ENCODE measurements at places on chromosomes 3 and 15.

DNA sequence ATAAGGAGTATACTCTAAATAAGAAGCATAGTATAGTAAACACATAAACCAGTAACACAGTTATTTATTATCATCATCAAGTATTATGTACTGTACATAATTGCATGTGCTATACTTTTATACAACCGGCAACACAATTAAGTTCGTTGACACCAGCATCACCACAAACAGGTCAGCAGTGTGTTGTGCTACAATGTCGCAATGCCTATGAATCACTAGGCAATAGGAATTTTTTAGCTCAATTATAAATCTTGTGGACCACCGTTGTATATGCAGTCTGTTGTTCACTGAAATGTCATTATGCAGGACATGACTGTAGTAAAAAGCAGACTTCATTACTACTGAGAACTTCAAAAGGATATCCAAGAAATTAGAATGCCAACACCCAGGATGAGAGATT is 177.0 kb downstream of the PDCD6IP start:
- DNase-seq: no peak

- DNase-seq: no peak
Measured at GRCh38 chr15:86061581-86061980, 18.1 kb upstream of the AGBL1 start.

- DNase-seq: peak; percentile 90
Measured at GRCh38 chr3:42581709-42582473, at the start of gene SEC22C. Gene SEC22C, minus strand, starts transcription at chr3:42581967. Its CDS starts 12,921 bp downstream, at chr3:42569046.

DNA sequence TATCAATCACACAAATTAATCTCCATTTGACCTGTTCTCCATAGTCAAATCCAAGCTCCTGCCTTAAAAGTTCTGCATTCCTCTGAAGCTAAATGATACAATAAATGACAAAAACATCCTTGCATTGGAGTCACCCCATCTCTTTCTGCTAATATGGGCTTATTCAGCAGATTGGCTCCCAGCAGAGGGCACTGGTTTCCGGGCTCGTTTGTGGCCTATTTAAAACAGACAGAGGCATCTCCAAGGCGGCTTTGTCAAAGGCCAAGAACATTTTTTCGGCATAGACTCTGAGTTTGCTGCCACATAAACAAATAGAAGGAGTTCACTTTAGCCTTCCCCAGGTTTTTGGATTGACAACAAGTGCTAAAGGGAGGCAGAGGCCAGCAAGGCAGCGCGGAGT is 204.4 kb upstream of the RASGRP1 start:
- DNase-seq: no peak

- no peak for DNase-seq
Measured at GRCh38 chr3:8871306-8871705, 92.0 kb downstream of the RAD18 start.

- peak; percentile 28 for DNase-seq
Measured at GRCh38 chr3:129793942-129794310, 99.6 kb downstream of the TMCC1 start.

DNA sequence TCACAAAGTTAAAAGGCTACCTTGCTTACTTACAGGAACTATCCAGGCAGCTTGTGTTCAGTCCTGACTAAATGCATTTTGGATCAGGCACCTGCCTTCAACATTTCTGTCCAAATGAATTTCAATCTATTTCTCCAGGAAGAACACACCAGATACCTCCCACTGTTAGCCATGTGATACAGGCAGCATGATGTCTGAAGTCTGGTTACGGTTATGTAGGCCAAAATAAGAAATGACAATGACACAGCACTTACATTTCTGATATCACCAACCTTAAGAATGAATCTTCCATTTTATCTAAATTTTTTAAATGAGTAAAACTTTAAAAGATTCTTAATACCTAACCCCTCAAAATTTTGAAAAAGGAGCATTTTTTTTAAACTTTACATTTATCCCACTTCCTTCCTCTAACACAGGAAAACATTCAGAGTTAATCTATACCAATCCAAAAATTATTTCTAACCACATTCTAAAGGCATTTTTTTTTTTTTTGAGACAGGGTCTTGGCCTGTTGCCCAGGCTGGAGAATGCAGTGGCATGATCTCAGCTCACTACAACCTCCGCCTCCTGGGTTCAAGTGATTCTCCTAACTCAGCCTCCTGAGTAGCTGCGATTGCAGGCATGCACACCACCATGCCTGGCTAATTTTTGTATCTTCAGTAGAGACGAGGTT is at the start of gene MAP4:
MAP4 (minus strand) TSS at position 116 of the 673 bp plus-strand sequence. CDS start 17,556 bp downstream, outside the sequence.
- DNase-seq: no peak

DNA sequence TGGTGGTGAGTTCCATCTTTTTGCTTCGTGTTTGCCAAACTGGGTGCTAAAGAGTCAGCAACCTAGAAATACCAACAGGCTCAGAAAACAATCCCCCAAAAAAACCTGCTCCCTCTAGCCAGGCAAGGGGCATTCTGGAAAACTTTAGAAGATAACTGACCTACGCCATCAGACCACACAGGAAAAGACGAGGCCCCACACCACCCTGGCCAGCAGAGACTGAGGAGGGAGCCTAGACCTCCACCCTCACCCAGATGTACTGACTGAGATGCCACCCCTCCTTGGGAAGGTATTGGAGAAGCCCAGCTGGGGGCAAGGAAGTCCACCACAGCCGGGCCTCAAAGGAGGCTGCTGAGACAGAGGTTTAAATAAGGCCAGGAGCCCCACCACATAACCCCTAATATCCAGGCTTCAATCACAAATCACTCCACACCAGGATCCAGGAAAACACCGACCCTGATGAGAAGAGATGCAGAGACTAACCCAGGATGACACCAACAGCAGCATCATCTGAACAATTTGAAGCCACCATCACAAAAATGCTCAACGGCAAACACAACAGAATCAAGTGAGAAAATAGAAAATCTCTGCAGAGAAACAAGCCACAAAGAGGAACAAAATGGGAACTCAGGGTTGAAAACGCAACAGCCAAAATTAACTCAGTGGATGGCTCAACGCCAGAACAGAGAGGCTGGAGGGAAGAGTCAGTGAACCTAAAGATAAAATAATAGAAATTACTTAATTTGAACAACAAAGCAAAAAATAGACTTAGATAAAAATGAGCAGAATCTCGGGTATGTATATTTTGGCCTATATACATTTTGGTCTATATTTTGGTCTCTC is 61.0 kb downstream of the TPRA1 start:
- DNase-seq: no peak

DNA sequence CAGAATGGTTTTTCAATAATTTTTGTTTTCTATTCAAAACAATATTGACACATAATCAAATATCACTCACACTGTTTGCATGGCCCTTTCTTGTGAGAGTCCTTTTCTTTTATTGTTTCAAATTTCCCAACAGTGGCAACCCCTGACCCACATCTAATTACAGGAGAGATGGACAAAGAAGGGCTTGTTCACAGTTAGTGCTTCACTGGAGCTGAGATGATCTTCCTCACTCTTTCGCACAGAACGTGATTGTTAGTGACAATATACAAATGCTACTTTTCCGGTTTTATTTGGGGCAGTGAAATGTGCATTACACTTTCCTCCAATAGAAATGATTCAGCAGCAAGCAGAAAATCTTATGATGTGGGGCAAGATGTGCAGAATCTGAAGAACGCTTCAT is 38.6 kb upstream of the TTC14 start:
- DNase-seq: no peak

DNA sequence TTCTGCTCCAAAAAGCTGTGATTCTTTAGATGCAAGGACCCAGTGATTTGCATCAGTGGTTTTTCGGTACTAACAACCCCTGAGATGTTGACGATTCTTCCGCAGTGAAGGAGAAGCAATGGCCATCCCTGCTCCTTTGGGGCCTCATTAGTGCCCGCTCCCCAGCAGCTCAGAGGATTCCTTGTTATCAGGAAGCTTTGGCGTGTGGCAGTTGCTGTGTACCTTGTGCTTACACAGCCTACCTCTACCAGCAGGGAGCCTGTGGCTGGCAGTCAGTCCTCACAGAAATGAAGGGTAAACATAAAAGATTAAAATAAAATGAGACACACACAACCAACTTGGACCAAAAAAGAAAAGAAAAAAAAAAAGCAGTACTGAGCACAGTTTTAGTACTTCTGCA is 55.2 kb downstream of the CNTN3 start:
- peak; percentile 8 for DNase-seq

- no peak for DNase-seq
Measured at GRCh38 chr3:3603351-3603750, 195.9 kb upstream of the LRRN1 start.

- DNase-seq: no peak
Measured at GRCh38 chr3:15903759-15904720, 106.3 kb upstream of the ANKRD28 start.

- DNase-seq: no peak
Measured at GRCh38 chr15:75776065-75776423, 63.4 kb upstream of the CSPG4 start.

DNA sequence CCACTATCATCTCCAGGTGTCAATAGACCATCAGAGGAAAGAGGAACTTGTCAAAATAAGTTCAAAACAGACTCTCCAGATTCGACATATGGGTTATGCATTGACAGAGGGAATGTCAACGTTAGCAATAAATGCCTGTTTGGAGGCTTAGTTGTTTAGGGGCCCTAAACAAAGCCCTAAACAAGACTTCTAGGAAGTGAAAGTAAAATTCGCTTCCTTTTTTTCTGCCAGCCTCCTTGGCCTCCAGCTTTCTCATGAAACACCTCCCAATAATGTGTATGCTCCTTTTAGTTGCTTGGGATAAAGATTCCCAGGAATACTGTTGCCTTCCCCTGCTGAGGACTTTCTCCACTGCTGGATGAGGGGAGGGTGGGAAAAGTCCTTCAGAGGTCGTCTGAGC is 70.9 kb upstream of the ARNT2 start:
- DNase-seq: no peak

GRCh38 chr15:67370206-67370954 is 115.8 kb downstream of the IQCH start:
- DNase-seq: no peak

GRCh38 chr15:35751413-35752133 is 205.6 kb upstream of the DPH6 start:
- peak; percentile 58 for DNase-seq

- no peak for DNase-seq
Measured at GRCh38 chr15:45386420-45386819, 8.1 kb upstream of the GATM start.

- DNase-seq: no peak
Measured at GRCh38 chr3:33313331-33313730, 36.1 kb downstream of the FBXL2 start.

GRCh38 chr3:102165367-102165766 is 269.4 kb upstream of the ZPLD1 start:
- no peak for DNase-seq

- DNase-seq: no peak
Measured at GRCh38 chr3:147157631-147158030, 248.7 kb downstream of the ZIC4 start.

GRCh38 chr3:32544894-32545293 is 25.8 kb downstream of the DYNC1LI1 start:
- DNase-seq: no peak

GRCh38 chr3:134380249-134380648 is 6.0 kb upstream of the AMOTL2 start:
- no peak for DNase-seq

DNA sequence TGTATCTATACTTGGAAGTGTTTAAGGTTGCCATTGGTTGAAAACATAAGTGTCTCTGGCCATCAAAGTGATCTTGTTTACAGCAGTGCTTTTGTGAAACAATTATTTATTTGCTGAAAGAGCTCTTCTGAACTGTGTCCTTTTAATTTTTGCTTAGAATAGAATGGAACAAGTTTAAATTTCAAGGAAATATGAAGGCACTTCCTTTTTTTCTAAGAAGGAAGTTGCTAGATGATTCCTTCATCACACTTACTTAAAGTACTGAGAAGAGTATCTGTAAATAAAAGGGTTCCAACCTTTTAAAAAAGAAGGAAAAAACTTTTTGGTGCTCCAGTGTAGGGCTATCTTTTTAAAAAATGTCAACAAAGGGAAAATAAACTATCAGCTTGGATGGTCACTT is 19.7 kb downstream of the B3GNT5 start:
- no peak for DNase-seq

DNA sequence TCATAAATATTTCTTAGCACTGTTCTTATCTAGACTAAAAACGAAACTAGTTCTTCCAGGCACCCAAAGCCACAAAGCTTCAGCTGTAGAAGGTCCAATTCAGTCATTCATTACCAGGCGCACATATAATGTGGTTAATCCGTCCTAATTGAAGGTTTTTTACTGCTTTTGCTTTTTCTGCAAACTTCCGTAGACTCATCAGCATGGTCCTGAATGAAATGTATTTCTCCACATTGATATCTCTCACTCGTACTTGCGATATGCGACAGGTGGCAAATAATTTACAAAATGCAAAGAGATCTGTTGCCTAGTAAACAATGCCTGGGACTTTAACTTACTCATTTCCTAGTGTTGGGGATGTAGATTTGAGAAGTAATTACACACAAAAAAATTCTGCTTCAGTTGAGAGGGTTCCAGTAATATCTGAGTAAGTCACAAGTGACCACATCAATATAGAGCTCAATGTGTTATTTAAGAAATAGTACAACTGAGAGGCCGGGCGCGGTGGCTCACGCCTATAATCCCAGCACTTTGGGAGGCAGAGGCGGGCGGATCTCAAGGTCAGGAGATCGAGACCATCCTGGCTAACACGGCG is 75.0 kb upstream of the MBNL1 start:
- DNase-seq: no peak

- DNase-seq: no peak
Measured at GRCh38 chr3:87147562-87147961, 79.5 kb upstream of the CHMP2B start.

DNA sequence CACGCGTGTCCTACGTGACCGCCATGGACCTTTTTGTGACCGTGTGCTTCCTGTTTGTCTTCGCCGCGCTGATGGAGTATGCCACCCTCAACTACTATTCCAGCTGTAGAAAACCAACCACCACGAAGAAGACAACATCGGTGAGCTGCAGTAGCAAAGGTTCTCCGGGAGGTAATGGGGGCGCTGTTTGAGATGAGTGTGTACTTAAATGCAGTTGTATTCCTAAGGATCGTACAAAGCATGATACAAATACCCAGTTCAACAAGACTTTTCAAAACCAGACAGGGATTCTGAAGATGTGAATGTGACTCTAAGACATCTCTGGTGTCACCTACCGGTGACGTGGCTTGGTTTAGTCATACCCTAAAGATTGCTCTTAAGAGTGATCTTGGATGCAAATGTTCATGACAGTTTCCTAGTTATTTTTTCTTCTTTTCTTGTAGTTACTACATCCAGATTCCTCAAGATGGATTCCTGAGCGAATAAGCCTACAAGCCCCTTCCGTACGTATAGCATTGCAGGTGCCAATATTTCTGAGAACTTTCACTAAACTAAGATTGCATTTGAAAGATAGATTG is 556.6 kb downstream of the GABRG3 start:
- no peak for DNase-seq

DNA sequence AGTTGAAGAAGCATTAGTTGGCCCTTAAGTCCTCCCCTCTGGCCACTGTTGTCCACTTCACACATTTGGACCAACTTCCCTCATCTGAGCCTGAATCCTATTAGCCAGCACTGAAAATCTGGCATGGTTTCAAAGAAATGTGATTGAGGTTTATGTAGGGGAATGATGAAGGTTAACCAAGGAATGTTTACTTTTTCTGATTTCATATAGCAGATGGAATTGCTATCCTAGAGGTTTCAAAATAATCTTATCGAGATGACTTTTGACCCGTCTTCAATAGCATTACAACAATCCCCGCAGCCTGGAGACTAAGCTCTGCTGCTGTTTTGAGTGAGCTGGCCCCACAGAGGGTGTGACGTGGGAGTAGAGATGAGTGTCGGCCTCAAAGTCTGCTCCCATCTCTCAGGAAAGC is 200.8 kb upstream of the IL12A start:
- DNase-seq: no peak
